Stimulated activated CD4-positive, alpha-beta T cell treated with anti-CD3 and anti-CD28 coated beads, Interleukin-4, amount 100 ng/mL, for 1 hour (primary cell): ENCODE measurements at places on chromosomes 12 and 14.

- DNase-seq = peak; percentile 63
Measured at GRCh38 chr14:71138448-71139293, 231.4 kb downstream of the PCNX1 start.

DNA sequence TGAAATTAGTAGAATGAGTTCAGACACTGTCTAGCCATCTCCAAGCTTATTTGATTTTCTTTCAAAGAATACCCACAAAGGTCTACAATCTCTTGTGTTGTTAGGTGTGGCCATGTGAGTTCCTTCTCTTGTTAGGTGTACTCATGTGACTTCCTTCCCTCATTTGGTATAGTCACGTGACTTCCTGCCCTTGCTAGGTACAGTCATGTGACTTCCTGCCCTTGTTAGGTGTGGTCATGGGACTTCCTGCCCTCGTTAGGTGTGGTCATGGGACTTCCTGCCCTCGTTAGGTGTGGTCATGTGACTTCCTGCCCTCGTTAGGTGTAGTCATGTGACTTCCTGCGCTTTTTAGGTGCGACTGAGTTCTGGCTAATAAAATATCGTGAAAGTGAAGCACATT is 179.6 kb downstream of the TMX1 start:
- peak; percentile 4 for DNase-seq

GRCh38 chr12:52698651-52699340 is 4.5 kb downstream of the KRT77 start:
- no peak for DNase-seq

DNA sequence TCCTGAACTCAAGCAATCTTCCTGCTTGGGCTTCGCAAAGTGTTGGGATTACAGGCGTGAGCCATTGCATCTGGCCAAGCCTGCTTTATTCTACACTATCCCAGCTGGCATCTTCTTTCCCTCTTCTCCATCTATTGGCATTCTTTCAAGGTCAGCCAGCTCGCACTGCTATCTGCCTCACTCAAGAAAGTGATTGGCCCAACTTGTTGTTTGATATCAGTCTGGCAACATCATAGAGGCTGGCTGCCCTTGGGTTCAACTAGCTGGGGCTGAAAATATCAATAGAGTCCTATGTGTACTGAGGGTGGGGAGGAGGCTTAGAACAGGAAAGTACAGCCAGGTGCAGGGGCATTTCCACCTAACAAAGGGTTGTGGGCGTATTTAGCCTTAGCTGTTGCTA is 17.1 kb downstream of the GMFB start:
- no peak for DNase-seq

DNA sequence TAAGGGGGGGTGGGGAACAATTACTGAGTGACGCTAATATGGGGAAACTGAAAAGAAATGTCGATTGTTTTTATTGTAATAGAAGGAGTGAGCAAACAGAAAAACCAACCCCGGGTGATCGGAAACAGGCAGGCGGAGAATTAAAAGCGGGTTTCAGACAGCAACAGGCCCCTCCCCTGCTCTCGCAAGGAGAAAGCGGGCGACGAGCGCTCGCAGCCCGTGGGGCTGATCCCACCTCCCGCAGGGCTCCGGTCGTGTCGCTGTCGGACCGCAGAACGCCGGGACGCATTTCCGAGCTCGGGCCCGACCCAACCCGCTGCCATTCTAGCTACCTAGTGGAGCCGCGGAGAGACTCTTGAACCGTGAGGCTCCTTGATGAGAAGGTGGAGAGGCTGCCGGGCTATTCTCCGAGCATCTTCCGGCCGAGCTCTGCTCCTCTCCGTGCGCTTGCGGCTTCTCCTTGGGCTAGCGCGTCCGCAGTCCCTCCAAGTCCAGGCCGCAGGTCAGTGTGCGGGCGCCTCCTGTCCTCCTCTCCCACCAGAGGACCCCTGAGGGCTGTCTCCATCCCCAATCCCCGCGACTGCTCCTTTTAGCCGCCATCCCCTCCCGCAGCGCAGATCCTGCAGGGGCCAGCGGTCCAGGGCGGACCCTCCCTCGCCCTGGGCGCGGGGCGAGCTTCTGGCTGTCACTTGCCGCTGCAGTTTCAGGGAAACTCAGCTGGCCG is 4.1 kb upstream of the PAX9 start:
- DNase-seq = no peak

GRCh38 chr12:8697476-8698131 is at the start of gene RIMKLB:
RIMKLB (plus strand) TSS chr12:8697991; CDS start chr12:8713867, 15,876 bp downstream.
- DNase-seq = peak; percentile 81

GRCh38 chr12:6226679-6227051 is 26.5 kb downstream of the CD9 start:
- DNase-seq = no peak

DNA sequence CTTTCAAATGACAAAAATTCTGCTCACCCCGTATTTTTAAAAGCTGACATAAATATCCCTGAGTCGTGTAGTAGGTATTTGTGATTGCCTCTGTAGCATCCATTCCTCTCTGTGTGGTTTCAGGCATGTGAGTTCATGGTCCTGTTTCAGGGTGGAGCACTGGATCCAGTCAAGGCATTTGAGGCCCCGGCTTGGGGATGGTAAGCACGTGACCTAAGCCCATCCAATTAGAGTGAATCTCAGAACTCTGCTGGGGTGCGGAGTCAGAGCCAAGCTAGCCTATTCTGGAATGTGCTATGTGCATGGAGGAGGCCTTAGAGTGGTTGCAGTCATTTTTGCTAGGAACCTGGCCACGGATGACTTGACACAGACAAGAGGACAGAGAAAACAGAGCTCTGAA is 4.3 kb upstream of the CSRP2 start:
- no peak for DNase-seq

- no peak for DNase-seq
Measured at GRCh38 chr12:91307957-91308670, 125.5 kb upstream of the DCN start.

- DNase-seq = no peak
Measured at GRCh38 chr14:56378046-56378445, 201.6 kb upstream of the TMEM260 start.
